ENCODE measurements at places on chromosomes 4 and X.

- no peak for DNase-seq
Measured at GRCh38 chrX:116284400-116284799, 113.9 kb downstream of the AGTR2 start.

DNA sequence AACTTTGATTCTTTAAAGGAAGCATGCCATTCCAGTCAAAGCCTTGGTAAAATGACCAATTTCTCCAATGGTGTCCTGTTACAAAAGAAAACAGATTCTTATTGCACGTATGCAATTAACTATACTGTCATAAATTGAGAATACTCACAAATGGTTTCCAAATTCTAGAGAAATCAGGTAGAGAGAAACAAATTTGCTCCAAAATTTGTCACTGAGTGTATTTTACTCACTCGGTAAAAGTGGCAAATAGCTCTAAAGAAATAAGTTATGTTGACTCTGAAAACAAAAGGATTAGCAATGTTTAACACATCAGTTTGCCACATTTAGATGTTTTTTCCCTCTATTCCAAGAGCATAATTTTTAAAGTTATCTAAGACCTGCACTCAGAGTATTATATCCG, 133.1 kb downstream of the DMD start:
- no peak for DNase-seq

DNA sequence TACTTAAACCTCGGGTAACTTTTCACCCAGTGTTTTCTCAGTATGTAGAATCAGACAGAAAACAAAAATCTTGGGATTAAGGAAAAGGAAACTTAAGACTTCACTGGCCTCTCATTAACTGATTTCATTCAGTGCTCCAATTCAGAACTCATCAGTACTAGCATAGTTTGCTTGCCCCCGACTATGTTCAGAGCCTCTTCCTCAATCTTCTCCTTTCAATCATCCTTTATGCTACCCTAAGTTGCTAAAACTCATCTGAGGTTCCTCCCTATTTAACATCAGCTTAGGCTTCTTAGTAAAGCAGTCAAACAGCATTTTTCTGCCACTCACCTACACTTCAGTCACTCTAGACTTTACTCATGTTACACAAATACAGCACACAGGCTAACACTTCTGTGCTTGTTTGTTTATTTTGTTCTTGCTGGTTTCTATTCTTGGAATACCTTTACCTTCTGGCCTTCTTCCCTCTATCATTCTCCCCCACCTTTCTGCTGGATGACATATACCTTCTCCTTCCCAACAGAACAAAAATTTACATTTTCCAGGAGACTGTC, 163.0 kb upstream of the TLL1 start:
- DNase-seq = no peak

DNA sequence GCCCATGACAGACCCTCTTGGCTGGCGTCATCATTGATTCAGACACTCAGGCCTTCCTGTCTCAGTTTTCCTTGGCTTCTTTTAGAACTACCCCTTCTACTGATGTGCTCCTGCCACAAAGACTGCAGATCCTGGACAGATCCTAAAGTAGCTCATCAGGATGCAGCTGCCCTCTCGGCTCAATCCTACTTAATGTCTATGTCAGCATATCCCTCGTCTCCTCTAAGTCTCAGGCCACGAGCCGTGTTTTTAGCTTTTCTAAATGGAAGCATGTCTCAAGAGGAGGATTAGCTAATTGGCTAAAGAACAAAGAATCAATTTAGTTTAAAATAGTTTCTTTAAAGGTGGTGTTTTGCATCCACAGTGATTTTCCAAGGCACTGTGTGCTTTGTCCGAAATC, 447.7 kb downstream of the STIM2 start:
- DNase-seq = no peak

DNA sequence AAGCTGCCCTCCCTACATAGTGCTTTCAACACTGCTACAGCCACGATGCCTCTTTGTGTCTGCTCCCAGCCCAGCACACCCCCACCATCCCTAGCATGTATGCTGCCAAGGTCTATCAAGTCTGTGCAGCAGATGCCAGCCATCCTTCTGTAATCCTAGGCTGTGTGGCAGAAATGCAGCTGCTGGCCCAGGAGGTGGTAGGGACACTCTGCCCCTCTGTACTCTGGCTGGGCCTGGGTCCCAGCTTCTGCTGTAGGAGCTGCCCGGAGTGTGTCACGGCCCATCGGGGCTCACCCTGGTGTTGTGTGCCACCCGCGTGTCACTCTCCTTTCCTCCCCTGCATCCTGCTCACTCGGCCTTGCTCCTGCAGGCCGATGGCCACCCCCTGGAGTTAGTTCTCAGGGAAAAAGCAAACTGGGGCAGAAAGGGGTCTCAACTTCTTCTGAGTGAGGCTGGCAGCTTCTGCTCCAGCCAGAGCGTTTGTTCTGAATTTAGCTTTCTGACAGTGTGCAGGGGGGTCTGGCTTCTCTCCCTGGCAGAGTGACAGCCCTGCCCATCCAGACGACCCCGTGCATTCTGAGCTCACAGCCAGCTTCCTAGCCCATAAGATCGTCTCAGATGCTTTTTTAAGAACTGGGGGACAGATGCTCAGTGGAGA, 22.7 kb downstream of the PSAPL1 start:
- no peak for DNase-seq

DNA sequence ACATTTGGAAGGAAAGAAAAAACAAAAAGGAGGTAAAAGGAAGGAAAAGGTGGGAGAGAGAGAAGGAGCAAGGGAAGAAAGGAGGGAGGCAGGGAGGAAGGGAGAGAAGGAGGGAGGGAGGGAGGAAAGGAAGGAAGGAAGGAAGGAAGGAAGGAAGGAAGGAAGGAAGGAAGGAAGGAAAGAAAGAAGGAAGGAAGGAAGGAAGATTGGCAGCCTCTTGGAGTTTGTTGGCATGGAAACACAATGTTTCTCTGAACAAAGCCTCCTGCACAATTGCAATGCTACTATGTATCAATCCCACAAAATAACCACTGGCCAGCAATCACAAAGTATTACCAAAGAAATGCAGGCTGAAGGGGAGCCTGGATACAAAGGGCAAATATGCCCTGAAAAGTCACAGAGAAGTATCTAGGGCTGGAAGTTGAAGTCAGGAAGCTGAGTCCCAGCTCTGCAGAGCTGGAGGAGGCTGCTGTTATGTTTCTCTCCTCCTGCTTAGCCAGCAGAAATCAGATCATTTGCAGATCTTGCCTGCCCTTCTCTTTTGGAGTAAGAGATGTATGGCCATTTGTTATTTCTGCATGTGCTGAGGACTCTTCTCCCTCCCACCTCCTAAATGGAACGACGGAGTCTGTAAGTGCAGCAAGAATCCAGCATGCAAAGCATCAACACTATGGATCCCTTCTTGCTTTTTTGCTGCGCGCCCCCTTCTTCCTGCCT, 195.9 kb upstream of the LDB2 start:
- DNase-seq = no peak

DNA sequence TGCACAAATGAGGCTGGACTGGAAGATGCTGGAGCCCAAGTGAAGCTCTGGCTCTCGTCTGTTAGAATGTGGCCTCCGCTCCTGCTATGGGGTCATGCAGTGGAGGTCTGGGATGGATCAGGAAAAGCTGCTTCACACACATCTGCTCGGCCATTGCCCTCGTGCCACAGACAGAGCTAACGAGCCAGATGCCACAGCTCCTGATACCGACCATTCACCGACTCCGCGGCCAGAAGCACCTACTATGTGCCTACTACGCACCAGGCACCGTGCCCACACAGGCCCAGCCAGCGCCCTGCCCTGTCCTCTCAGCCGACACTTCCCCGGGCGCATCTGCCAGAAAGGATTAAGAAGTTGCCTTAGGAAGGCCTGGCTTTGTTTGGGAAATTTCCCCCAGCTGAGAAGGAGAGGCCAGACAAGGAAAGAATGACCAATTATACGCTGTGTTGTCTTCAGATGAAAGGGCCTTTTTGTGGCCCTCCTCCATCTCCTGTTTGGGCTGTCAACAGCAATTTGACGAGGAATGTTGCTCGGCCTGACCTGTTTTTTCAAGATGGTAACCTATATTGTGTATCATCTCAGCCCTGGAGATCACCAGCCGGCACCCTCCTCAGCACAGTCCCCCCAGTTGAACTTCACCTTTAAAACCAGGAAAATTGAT, 34.3 kb downstream of the HMX1 start:
- DNase-seq = no peak

DNA sequence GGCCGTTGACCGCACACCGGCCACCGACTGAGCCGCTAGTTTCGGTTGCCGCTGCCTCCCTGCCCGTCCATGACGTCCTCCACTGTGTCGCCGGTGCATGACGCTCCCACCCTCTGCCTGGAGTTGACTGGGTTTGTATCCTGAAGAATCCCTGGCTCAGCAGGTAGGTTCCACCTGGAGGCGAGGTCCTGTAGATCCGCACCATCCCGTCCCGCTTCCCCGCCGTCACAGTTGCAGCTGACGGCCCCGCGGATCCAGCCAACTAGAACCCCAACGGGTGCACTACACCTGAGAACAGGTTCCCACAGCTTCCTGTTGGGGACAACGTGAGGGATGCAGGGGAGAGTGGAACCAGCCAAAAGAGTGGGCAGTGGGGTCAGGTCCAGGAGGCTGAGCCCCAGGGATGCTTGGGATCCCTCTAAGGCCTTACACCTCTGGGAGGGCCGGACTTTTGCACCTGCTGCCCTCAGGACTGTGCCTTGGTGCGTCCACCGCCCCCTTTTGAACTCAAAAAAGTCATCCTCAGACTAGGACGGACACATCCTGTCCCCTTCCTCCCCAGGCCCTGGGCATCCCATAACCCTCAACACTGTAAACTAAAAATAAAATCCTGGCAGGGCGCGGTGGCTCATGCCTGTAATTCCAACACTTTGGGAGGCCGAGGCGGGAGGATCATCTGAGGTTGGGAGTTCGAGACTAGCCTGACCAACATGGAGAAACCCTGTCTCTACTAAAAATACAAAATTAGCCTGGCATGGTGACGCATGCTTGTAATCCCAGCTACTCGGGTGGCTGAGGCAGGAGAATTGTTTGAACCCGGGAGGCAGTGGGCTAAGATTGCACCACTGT, 1.1 kb upstream of the SLBP start:
- no peak for DNase-seq

GRCh38 chr4:56611501-56611900, 69.6 kb downstream of the HOPX start:
- DNase-seq = no peak

- no peak for DNase-seq
Measured at GRCh38 chr4:153468587-153468986, 2.4 kb downstream of the TMEM131L start.

DNA sequence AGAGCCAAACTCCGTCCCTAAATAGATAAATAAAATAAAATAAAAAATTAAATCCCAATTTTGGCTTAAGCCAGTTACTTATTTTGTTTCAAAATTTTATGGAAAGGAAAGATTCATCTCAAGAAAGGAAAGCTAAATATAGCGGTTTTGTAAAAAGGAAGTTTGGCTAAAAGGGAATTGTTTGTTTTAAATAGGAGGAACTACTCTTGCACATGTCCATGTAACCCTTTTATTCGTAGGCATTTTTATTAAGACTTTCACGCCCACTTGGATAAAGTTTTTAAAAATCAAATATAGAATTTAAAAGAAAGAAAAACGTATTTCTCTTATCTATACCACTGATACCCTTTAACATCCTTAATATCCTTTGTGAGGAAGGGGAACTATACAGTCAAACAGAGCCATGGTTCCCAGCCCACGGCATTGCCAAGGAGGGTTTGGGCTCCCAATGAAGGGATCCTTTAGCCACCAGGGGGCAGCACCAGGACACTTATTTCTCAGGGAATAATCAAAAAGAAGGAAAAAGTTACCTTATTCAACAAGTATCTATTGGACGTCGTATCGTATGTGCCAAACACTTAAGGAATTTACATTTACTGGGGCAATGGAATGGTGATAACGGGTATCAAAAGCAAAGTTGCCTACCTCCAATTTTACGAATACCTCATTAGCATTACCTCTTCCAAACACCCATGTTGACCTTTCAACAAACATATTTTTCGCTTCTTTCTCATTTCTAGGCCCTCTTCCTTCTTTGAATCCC, 27.7 kb downstream of the CDKN2AIP start:
- peak; percentile 4 for DNase-seq

- no peak for DNase-seq
Measured at GRCh38 chr4:106677213-106677612, 308.6 kb upstream of the GIMD1 start.

DNA sequence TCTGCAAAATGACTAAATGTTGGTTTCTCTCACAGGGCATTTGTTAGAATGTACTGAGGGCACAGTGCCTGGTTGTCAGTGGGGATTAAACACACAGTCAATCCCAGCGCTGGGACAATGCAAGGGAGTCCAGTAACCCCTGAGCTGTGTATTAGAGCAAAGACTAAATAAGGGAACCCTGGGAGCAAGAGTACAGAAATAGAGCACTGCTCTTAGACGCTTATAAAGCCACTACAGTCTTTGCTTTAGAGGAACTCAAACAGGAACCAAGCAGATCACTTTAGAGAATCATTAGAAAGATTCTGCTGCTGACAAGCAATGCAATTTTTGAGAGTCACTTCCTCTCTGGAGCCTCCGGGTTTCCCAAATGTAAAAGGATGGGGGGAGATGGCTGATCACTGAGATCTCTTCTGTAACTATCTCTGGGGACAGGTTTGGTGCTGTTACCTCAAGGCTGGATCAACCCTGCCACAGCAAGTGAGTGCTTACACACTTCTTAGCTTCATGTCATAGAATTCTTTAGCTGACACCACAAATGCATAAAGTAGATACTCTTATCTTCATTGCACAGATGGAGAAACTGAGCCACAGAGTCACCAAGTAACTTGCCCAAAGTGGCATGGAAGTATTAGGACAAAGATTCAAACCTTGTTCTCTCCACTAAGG, 137.8 kb upstream of the CPEB2 start:
- DNase-seq = no peak

GRCh38 chrX:116031331-116031730, 139.2 kb upstream of the AGTR2 start:
- DNase-seq = peak; percentile 59

DNA sequence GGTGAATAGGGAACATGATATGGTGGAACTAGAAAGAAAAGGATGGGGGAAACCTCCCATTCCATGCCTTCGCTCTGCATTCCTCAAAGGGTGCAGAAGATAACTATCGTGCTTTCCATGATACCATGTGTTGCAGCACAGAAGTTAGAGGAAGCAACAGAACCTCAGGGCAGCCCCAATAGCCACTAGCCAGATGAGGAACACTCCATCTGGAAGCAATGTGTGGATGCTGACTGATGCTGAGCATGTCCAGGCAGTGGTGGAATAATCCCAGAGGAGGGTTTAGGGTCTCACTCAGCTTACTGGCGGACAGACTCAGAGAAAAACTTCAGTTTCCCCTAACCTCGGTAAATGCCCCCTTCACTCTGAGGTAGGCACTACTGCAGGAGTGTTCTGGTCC, 7.5 kb downstream of the SMIM10 start:
- no peak for DNase-seq

GRCh38 chrX:11609109-11609508, 56.6 kb downstream of the ARHGAP6 start:
- DNase-seq = no peak
